ENCODE measurements at places on chromosomes 7 and 10. TPM values are rescaled to one million over a fixed set of nuclear protein-coding genes. Genes with fewer than 3 reads are reported as not detected.

The ANKRD2 gene
- not detected for total RNA-seq

The LOXL4 gene
- 10.6 TPM for total RNA-seq

The FZD8 gene
- 12.9 TPM for total RNA-seq

The TYW1 gene
- 7.6 TPM for total RNA-seq

The ZNF511 gene
- 15.0 TPM for total RNA-seq

DNA sequence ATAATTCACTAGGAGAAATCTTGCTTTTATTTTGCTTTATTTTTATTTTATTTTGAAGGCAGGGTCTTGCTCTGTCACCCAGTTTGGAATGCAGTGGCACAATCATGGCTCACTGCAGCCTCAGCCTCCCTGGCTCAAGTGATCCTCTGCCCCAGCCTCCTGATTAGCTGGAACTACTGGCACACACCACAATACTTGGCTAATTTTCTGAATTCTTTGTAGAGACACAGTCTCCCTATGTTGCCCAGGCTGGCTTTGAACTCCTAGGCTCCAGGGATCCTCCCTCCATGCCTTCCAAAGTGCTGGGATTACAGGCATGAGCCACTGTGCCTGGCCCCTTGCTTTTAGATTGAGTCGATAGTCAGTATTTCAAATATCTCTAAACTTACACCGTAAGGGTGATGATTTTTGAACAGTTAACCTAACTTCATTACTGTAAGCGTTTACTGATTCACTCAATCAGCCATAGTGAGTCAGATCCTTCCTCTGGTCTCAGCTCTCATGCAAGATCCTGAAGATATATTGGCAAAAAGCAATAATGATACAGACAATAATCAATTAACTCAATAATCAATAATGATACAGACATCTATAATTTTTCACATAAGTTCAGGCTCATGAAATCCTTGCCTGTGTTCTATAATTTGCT is 239.5 kb downstream of the KIAA1217 start:
- no peak overlapping the region for H3K27ac ChIP-seq
- DNase-seq, result no peak
- H3K4me3 ChIP-seq, result no peak overlapping the region
- H3K27me3 ChIP-seq, result no peaks in the 10 kb centered on the region
- H3K4me1 ChIP-seq, result peaks cover 23% of the 10 kb centered on the region

DNA sequence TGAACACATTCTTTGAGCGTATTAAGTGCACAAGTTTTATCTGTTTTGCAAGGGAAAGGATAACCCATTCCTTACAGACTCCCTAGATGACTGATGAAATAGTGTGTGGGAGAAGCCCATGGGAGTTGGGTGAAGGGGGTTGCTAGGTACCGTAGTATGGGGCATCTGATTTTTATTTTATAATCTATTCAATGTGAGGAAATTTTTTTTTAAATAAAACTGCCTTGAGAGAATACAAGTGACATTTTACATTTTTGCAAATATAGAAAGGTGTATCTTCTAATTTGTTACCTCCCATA is 1.4 kb downstream of the BTAF1 start:
- H3K27ac ChIP-seq, result no peak overlapping the region
- H3K4me1 ChIP-seq, result peaks cover 39% of the 10 kb centered on the region
- H3K36me3 ChIP-seq, result no peaks in the 10 kb centered on the region
- H3K4me3 ChIP-seq, result no peak overlapping the region
- no peak for DNase-seq
- H3K27me3 ChIP-seq, result no peaks in the 10 kb centered on the region

DNA sequence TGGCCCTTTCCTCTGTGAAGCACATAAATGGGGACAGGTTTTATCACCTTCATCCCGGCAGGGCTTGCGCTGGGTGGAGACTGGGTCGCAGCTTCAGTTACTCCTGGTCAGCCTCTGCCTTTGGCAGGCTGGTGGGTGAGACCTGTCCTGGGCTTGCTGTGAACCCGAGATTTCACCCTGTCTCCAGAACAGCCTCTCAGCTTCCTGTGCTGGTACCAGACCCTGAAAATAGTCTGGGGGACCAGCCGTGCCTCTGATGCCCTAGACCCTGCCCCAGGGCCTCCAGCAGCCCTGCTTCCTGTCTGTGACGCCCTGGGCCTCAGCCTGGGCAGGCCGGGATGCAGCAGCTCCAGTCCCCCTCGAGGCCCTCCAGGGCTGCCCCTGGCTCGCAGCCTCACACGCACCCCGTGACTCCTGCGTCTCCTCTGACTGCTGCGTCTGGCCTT is 13.2 kb upstream of the PWWP2B start:
- peaks cover 5% of the 10 kb centered on the region for H3K4me1 ChIP-seq
- H3K36me3 ChIP-seq, result no peaks in the 10 kb centered on the region
- peak; percentile 3 for DNase-seq
- H3K4me3 ChIP-seq, result no peak overlapping the region
- no peaks in the 10 kb centered on the region for H3K27me3 ChIP-seq
- no peak overlapping the region for H3K27ac ChIP-seq

GRCh38 chr7:19915596-19915995 is 142.2 kb upstream of the TMEM196 start:
- DNase-seq, result no peak
- H3K27ac ChIP-seq, result no peak overlapping the region
- H3K4me3 ChIP-seq, result no peak overlapping the region
- no peaks in the 10 kb centered on the region for H3K36me3 ChIP-seq
- H3K27me3 ChIP-seq, result no peaks in the 10 kb centered on the region
- no peaks in the 10 kb centered on the region for H3K4me1 ChIP-seq

GRCh38 chr7:94135180-94135579 is 131.0 kb upstream of the BET1 start:
- H3K27ac ChIP-seq, result no peak overlapping the region
- no peak for DNase-seq
- no peaks in the 10 kb centered on the region for H3K36me3 ChIP-seq
- H3K4me3 ChIP-seq, result no peak overlapping the region
- H3K4me1 ChIP-seq, result no peaks in the 10 kb centered on the region

DNA sequence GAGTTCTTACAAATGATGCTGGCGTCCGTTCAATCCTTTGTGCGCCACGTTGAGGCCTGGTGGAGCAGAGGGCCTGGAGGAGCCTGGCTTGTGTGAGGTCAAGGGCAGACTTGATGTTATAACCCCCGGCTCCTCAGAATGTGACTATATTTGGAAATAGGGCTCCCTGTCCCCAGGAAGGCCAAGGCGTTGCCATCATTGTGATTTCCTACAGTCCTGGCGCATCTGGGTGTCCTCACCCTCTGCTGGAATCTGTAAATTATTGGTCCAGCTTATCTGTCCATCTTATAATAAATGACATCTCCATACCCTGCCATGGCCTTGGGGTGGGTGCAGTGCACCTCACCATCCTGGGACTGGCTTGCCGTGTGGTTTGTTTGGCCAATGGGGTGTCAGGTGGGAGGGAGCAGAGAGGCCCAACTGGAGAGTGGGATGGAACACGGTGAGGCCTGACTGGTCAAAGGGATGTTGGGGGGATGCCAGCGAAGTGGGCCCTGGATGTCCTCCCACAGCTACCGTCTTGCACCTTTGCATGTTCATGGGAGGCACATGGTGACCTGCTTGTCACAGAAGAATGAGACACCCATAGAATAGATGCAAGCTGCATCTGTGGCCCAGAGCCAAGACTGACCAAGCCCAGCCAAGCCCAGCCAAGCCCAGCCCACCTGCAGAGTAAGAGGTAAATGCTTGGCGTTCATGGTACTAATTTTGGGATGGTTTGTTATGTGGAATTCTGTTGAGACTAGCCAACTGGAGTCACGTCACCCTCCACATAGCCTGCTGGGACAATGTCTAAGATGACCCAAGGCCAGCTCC is 11.1 kb upstream of the LRRC27 start:
- DNase-seq, result no peak
- H3K4me3 ChIP-seq, result no peak overlapping the region
- no peaks in the 10 kb centered on the region for H3K36me3 ChIP-seq
- no peak overlapping the region for H3K27ac ChIP-seq
- no peaks in the 10 kb centered on the region for H3K27me3 ChIP-seq
- H3K4me1 ChIP-seq, result no peaks in the 10 kb centered on the region

- no peak overlapping the region for H3K27ac ChIP-seq
- no peak overlapping the region for H3K4me3 ChIP-seq
- H3K36me3 ChIP-seq, result no peaks in the 10 kb centered on the region
- DNase-seq, result no peak
Measured at GRCh38 chr7:42085531-42085930, 151.5 kb downstream of the GLI3 start.

- no peak for DNase-seq
- no peaks in the 10 kb centered on the region for H3K4me1 ChIP-seq
- H3K4me3 ChIP-seq, result no peak overlapping the region
- H3K36me3 ChIP-seq, result peaks cover 10% of the 10 kb centered on the region
Measured at GRCh38 chr10:1134156-1134555, 78.0 kb downstream of the WDR37 start.

Measured in body of pancreas (tissue), 4 donors.